ENCODE measurements at places on chromosomes 3 and 15.

GRCh38 chr3:16430717-16431630 is 82.5 kb downstream of the RFTN1 start:
- DNase-seq: no peak

DNA sequence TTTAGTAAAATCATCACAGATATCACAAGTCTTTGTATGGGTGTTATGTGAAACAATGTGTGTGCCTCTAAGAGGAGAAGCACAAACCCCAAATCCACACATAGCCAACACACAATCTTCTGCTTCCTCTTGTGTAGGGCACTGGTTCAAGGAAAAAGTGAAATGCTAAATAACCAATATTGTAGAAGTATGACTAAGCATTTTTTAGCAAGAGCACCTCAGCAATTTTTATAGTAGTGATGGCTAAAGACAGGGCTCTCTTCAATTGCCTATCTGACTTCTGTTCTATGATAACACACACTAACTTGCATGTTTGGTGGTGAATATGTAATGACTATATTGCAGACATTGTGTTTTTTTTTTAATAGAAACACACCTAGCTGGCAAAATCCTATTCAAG is 997.9 kb upstream of the ALCAM start:
- no peak for DNase-seq

- DNase-seq: no peak
Observed at GRCh38 chr3:122030381-122031122, 8.5 kb upstream of the ILDR1 start.

GRCh38 chr3:99776516-99777209 is 41.0 kb upstream of the CMSS1 start:
- no peak for DNase-seq

DNA sequence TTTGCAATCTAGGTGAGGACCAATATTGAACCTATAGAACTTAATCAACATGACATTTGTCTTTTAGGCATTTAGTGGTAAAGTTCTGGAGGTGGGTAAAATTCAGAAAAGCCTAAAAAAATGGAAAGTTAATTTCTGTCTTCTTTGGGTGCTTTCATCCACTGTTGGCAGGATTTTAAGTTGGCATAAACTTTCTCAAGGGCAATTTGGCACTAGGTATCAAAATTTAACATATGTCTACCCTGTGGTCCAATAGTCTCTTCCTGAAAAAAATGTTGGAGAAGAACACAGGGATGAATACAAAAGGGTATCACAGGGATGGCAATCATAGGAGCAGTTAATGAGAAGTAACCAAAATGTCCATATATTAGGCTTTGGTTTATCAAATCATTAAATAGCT is 227.0 kb upstream of the WNT5A start:
- DNase-seq: no peak

DNA sequence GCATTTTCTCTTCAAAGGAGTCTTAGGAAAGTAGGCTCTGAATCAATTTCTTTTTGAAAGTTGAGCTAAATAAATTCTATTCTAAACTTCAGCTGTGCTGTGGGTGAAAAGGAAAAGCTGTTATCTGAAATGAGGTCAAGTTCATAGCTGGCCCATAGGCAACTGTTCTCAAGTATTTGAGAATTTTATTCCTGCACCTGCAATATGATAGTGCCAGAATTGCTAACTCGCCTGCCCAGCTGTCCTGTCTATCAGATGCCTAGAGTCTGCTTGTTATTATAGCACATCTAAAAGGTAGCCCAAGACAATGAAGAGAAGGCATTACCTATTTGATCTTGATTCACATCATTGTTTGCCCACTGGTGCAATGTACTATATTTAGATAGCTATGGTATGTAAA is 798.7 kb downstream of the DIPK2A start:
- DNase-seq: no peak

Data from stimulated activated CD4-positive, alpha-beta T cell treated with anti-CD3 and anti-CD28 coated beads, Interleukin-12 subunit alpha, Interleukin-12 subunit beta, amount 100 ng/mL, for 4 hours (primary cell).